ENCODE measurements at places on chromosomes 3 and 15. TPM values are rescaled to one million over a fixed set of nuclear protein-coding genes. Genes with fewer than 3 reads are reported as not detected.

Gene HMCES
- 19.0 TPM for total RNA-seq

Gene CACNA1D
- total RNA-seq = 0.44 TPM

Gene PIGB
- total RNA-seq = 14.2 TPM

Gene CD200
- 4.0 TPM for total RNA-seq

Gene PARL
- total RNA-seq = 42.8 TPM

Gene ZMYND10
- total RNA-seq = 2.8 TPM

Gene P2RY12
- total RNA-seq = 0.13 TPM

Gene ZIC1
- not detected for total RNA-seq

Gene TMEM42
- 22.3 TPM for total RNA-seq

Gene ZNF860
- total RNA-seq = 0.40 TPM

Gene GOLGA6D
- not detected for total RNA-seq

Gene SCN5A
- total RNA-seq = 0.56 TPM

Gene ANO10
- 39.8 TPM for total RNA-seq

Gene HDGFL3
- 51.4 TPM for total RNA-seq

Gene TRIM71
- not detected for total RNA-seq

Gene VGLL3
- 14.5 TPM for total RNA-seq

Gene ROPN1
- not detected for total RNA-seq

Gene DAPK2
- 2.4 TPM for total RNA-seq

Gene MAP1A
- 49.3 TPM for total RNA-seq

Gene SLC6A1
- under 0.01 TPM for total RNA-seq

Gene GOLGA8J
- 0.13 TPM for total RNA-seq

Gene SPINK8
- total RNA-seq = not detected

Measured in aortic smooth muscle cell (primary cell).